ENCODE measurements at places on chromosomes 2 and 18.
A peak's percentile ranks its signal among the peaks of the same experiment; 100 is the strongest.

GRCh38 chr2:170307555-170308351 is 129.8 kb downstream of the MYO3B start:
- DNase-seq, result no peak
- no peak overlapping the region for H3K27ac ChIP-seq
- H3K4me1 ChIP-seq, result no peaks in the 10 kb centered on the region
- no peak overlapping the region for H3K4me3 ChIP-seq

DNA sequence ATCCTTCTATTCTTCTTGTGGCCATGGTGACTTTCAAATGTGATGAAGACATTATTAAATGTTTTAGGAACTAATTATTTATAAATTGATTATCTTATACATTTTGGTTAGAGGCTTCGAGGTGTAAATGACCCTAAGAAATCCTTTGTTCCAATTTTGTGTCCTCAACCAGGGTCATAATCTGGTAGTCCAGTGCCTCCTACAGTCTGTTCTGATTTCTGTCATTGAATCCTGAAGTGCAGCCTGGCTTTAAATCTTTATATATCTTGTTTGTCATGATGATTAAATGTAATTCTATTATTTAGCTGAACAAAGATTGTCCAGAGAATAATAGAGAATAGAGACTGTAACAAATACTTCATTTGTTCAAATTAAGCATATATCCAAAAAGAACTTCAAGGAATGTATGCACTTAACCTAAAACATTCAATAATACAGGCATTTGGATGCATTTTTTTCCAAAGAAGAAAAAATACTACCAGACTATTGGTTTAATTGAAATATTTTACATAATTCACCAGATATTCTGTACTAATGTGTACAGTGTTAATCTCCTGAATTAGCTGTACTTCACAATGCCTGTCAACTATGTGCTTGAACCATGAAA is 89.8 kb downstream of the PRPF40A start:
- no peak overlapping the region for H3K4me3 ChIP-seq
- peaks cover 14% of the 10 kb centered on the region for H3K4me1 ChIP-seq
- DNase-seq, result no peak
- peaks cover 3% of the 10 kb centered on the region for H3K27me3 ChIP-seq

- H3K4me3 ChIP-seq, result no peak overlapping the region
- no peak overlapping the region for H3K27ac ChIP-seq
- DNase-seq, result no peak
Observed at GRCh38 chr2:209102319-209102718, 321.5 kb upstream of the MAP2 start.

- H3K27ac ChIP-seq, result no peak overlapping the region
- no peaks in the 10 kb centered on the region for H3K4me1 ChIP-seq
- no peaks in the 10 kb centered on the region for H3K36me3 ChIP-seq
- H3K27me3 ChIP-seq, result no peaks in the 10 kb centered on the region
Observed at GRCh38 chr18:53422896-53423295, 801.6 kb downstream of the MBD2 start.

- DNase-seq, result no peak
- H3K27ac ChIP-seq, result no peak overlapping the region
- no peaks in the 10 kb centered on the region for H3K27me3 ChIP-seq
- H3K4me1 ChIP-seq, result peaks cover 1% of the 10 kb centered on the region
- H3K36me3 ChIP-seq, result no peaks in the 10 kb centered on the region
Observed at GRCh38 chr18:70428439-70428838, 139.6 kb downstream of the SOCS6 start.

- H3K4me1 ChIP-seq, result peaks cover 11% of the 10 kb centered on the region
- no peaks in the 10 kb centered on the region for H3K27me3 ChIP-seq
- peaks cover 60% of the 10 kb centered on the region for H3K36me3 ChIP-seq
- no peak overlapping the region for H3K27ac ChIP-seq
- no peak overlapping the region for H3K4me3 ChIP-seq
Observed at GRCh38 chr2:127275356-127275755, 18.6 kb downstream of the ERCC3 start.

DNA sequence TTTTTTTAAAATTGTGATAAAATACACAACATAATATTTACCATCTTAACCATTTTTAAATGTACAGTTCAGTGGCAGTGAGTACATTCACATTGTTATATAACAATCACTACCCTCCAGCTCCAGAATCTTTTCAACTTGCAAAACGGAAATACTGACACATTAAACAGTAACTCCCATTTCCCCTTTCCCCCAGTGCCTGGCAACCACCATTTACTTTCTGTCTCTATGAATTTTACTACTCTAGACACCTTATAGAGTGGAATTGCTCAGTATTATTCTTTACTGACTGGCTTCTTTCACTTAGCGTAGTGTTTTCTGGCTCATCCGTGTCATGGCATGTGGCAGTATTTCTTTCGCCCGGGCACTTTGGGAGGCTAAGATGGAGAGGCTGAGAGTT is 32.6 kb downstream of the FASTKD2 start:
- DNase-seq, result peak; percentile 15
- no peaks in the 10 kb centered on the region for H3K27me3 ChIP-seq
- H3K36me3 ChIP-seq, result peaks cover 3% of the 10 kb centered on the region
- no peak overlapping the region for H3K4me3 ChIP-seq
- peaks cover 33% of the 10 kb centered on the region for H3K4me1 ChIP-seq

DNA sequence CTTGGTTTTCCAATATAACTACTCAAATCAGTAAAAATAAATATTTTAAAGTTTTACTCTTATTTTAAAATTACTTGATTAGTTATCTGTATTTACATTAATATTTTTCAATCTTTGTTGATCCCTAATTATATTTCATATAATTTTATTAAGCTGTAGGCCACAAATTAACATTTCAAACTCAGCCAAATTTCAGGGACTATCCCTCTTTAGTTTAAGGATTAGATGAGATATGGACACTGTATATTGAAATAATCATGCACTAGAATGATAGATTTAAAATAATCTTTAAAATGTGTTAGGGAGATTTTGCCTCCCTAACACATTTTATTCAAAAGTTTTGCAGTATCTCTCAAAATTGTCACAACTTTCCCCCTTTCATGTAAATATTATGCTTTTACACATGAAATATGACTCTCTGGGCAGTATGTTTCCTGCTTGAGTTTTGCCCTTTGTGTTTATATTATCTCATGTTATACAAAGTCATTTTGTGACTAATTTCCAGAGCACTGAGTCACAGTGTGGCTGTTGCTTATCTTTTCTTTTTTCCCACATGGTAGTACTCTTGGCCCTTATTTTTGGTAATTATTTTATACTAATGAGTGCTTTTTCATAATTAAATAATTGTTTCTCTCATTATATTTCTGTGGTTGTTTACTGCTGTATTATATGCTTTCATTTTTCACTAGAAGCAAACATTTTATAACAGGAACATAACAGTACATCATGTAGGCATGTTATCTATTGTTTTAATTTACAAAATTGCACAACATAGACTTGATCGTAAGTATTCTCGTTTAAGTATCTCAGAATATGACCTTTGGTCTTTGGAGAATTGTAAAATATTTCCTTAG is 1.2 kb downstream of the TFPI start:
- no peaks in the 10 kb centered on the region for H3K36me3 ChIP-seq
- no peak overlapping the region for H3K27ac ChIP-seq
- H3K4me1 ChIP-seq, result peaks cover 8% of the 10 kb centered on the region
- no peak overlapping the region for H3K4me3 ChIP-seq
- no peak for DNase-seq

Measured in activated CD4-positive, alpha-beta T cell treated with anti-CD3 and anti-CD28 coated beads, Interleukin-2, amount 10 ng/mL, durations not matched to agents 7 days and 5 days (primary cell).